Activated naive CD4-positive, alpha-beta T cell (primary cell): ENCODE measurements at places on chromosomes 3 and 15.

DNA sequence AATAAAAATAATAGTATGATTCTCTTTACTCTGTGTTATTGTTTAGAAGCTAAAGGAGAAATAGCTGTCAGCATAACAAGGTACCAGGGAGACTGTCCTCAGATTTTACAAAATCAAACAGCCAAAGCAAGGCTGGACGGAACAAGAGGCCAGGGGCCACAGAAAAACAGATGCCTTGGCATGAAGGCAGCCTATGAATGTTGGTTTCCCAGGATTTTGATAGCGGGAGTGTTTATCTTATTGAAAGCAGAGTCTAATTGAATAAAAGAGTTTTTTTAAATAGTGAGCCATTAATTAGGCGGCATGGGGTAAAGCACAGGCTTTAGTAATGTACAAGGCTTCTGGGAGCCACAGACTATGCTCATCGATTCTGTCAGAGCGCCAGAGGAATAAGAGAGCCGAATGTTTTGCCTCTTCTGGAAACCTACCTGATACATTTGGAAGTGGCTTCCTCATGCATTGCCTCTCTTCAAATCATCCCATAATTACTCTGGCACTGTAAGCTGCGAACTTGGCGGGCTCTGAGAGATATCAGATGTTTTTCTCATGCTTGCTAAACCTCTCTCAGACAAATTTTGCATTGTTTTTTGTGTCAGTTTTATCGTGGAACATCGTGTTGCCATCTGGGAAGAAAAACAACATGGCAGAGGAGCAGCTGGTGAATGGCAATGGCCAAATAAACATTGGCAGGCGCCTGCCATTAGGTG lies 30.4 kb upstream of the TMCO5A start:
- no peak for DNase-seq

GRCh38 chr15:93482731-93483130 lies 393.7 kb upstream of the RGMA start:
- no peak for DNase-seq

GRCh38 chr3:114707252-114707860 lies 413.5 kb downstream of the TIGIT start:
- no peak for DNase-seq

DNA sequence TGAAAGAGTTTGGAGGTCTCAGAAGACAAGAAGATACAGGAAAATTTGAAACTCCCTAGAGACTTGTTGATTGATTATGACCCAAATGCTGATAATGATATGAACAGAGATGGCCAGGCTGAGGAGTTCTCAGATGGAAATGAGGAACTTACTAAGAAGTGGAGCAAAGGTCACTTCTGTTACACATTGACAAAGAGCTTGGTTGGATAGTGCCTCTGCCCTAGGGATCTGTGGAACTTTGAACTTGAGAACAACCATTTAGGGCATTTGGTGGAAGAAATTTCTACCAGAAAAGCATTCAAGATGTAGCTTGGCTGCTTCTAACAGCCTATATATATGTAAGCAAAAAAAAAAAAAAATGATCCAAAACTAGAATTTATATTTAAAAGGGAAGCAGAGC lies 48.9 kb upstream of the NAALADL2 start:
- DNase-seq: no peak

DNA sequence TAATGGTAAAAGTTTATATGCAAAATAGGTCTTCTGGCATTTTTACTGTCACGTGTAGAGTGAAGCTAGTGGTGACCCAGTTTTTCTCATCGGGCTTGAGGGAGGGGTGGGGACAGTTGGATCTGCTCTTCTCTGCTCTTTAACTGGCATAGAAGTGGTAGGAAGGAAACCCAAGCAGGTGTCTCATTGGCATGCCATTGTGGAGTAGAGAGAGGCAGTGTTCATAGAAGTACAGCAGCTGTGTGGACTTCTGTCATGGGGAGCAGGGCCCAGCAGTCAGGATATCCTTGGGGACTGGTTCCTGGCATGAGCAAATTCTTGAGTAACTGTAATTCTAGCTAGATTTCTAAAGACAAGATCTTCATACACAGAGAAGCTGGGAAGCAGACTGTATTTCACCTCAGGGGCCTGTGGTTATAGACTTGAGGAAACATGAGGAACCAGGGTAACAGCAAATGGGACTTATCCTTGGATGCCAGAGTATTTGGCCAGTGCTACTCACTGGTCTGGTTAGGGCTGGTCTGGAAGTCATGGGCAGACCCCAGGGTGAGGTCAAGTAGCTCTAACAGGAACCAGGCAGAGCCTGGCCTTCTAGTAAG lies 42.9 kb downstream of the CDIN1 start:
- DNase-seq: no peak

GRCh38 chr3:117874028-117874690 lies 1160.5 kb downstream of the IGSF11 start:
- DNase-seq: no peak

- DNase-seq: no peak
These were observed 7.0 kb upstream of the SLC22A14 start for GRCh38 chr3:38274864-38275649.

DNA sequence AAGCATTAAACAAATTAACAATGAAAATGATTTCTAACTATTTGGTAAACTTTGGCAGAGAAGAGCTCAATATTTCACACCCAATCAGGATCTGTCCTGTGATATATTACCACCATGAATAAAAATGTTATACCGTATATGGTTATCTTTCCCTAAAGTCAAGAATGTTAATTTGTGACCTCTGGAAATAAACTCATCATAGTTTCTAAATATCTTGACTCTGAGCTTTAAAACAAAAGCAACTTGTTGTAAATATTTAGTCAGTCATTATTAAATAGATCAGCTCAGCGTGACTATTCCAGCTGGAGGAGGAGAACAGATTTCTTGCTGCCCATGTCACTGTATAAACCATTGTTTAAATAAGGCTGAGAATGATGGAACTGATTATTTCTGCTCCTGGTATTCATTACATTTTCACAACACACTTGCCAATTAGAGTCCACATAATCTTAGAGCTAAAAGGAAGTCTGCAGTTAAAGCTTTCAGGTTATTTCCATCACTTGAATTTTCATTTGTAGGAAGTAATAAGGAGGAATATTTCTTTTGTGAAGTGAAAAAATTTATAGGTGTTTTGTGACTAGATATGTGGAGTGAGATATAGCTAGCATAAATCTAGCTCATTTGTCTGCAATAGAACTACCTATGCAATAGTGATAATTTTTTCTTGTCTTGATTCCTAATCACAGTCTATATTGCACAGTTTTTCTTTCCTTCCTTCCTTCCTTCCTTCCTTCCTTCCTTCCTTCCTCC lies 106.5 kb upstream of the P2RY1 start:
- no peak for DNase-seq

- no peak for DNase-seq
These were observed 2.4 kb downstream of the EHD4 start for GRCh38 chr15:41969851-41970431.

DNA sequence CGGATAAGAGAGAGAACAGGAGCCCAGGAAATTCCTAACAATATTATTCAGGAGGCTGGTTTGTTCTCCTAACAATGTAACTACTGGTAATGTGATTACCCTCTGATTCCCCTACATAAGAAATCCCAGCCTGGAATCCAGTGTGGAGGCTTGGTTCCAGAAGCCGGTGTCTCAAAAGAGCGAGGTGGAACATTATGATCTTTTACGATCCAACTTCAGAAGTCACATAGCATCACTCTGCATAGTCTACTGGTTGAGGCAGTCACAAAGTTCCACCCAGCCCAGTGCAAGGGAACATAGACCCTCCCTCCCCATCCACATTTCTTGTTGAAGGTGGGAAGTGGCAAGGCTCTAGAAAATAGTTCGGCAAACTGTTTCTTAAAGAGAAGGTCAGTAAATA lies 81.6 kb upstream of the GALNT15 start:
- DNase-seq: no peak

DNA sequence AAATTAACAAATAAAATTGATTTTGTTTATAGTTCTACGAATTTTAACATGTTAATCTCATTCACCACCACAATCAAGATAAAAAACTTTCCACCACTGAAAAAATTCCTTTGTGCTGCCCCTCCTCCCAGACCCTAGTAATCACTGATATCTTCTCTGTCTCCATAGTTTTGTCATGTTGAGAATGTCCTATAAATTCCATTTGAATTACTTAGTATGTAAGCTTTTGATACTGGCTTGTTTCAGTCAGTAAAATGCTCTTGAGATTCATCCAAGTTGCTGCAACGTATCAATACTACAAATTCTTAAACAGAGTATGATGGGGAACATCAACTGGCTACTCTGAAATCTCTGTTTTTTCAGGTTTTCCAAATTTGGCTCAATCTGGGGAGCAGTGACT lies 129.6 kb downstream of the CTNNB1 start:
- no peak for DNase-seq

- no peak for DNase-seq
These were observed 54.5 kb upstream of the MEX3B start for GRCh38 chr15:82100111-82100929.

DNA sequence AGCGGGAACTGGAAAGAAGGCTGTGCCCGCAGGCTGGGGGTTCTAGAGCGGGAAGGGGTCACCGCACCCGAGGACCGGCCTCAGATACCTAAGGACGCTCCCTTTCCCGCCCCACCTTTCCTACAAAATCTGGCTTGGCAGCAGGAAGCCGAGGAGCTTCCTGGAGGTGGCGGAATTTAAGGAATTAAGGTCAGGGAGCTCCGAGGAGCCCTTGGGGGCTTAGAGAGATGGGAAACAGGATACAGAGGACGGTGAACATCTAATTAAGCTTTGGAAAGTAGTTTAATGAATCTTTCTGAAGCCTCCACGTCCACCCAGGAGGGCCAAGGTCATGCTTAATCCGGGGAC lies 507 bp upstream of the AP3B2 start:
- no peak for DNase-seq

GRCh38 chr3:115667738-115668065 lies 44.4 kb downstream of the GAP43 start:
- DNase-seq: no peak

DNA sequence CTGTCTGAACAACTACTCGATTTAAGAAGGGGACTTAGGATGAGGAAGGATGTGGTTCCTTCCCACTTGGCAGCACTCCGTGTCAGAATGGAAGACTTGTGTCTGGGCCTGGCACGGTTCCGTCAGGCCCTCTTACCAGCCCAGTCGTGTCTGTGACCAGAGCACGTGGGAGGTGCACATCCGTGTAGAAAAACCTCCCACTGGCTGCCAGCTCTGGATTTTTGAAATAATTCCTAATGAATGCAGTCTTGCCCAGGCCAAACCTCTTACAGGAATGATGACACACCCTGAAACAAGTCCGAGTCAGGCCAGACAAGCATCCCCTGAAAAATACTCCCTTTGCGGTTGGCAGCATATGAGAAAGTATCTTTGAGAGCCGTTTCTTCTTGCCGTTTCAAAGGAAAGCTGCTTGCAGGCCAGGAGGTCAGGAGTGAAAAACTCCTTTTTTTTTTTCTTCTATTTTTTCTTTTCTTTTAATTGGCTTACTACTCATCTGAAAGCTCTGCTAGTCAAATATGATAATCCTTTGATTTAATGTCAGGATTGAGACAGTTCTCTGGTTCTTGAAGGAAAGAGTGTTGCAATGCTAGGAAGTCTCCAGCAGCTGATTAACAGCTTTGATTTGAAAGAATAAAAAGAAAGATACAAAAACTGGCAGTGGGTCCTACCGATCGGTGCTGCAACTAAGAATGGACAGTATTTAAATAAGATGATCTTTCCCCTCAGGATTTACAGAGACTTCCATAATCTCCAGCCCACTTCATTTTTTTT lies 19.8 kb downstream of the IL1RAP start:
- no peak for DNase-seq
